Neural crest cell (in vitro differentiated cells): ENCODE measurements at places on chromosomes 3 and 15.
A peak's percentile ranks its signal among the peaks of the same experiment; 100 is the strongest.

DNA sequence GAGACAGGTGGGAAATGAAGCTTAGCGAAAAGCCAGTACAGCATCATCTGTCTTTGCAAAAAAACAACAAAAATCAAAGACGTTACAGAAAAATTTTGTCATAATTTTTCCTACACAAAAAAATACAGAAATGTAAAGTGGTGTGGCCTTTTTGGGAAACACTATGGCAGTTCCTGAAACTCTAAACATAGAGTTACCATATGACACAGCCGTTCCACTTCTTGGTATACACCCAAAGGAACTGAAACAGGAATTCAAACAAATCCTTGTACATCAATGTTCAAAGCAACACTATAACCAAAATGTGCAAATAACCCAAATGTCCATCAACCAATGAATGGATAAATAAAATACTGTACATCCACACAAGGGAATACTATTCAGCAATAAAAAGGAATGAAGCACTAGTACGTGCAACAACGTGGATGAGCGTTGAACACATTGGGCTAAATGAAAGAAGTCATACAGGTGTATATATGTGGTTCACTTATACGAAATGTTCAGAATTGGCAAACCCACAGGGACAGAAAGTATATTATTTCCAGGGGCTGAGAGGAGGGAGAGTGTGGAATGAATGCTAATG is 46.8 kb downstream of the GLB1 start:
- DNase-seq: no peak

DNA sequence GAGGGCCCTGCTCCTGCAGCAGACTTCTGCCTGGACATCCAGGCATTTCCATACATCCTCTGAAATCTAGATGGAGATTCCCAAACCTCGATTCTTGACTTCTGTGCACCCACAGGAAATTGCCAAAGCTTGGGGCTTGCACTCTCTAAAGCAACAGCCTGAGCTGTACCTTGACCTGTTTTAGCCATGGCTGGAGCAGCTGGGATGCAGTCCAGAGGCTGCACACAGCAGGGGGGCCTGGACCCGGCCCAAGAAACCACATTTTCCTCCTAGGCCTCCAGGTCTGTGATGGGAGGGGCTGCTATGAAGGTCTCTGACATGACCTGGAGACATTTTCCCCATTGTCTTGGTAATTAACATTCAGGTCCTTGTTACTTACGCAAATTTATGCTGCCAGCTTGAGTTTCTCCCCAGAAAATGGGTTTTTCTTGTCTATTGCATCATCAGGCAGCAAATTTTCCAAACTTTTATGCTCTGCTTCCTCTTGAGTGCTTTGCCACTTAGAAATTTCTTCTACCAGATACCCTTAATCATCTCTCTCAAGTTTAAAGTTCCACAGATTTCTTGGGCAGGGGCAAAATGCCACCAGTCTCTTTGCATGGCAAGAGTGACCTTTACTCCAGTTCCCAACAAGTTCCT is 11.8 kb upstream of the MYO5A start:
- no peak for DNase-seq

GRCh38 chr3:149487598-149488197 is 13.2 kb downstream of the TM4SF4 start:
- peak; percentile 20 for DNase-seq

DNA sequence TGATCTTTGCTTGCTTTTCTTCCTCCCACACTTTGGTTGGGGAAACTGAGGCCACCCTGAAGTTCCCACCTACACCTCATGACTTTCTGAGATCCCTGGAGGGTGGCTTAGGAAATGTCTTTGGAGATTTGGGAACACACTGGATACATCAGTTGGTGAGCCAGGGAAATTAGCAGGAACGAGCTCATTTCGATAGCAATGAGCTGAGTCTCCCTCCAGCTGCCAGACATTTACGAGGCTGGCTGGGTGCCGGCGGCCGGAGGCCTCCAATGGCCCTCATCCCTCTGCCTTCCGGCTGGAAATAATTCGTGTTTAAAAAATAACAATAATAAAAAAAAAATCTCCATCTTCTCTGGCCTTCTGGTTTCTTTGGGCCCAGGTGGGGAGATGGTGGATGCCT is 38.8 kb downstream of the SMAD6 start:
- no peak for DNase-seq

GRCh38 chr3:65864357-65864904 is 174.3 kb downstream of the MAGI1 start:
- no peak for DNase-seq

- no peak for DNase-seq
Measured at GRCh38 chr3:67415511-67415910, 238.9 kb downstream of the SUCLG2 start.

DNA sequence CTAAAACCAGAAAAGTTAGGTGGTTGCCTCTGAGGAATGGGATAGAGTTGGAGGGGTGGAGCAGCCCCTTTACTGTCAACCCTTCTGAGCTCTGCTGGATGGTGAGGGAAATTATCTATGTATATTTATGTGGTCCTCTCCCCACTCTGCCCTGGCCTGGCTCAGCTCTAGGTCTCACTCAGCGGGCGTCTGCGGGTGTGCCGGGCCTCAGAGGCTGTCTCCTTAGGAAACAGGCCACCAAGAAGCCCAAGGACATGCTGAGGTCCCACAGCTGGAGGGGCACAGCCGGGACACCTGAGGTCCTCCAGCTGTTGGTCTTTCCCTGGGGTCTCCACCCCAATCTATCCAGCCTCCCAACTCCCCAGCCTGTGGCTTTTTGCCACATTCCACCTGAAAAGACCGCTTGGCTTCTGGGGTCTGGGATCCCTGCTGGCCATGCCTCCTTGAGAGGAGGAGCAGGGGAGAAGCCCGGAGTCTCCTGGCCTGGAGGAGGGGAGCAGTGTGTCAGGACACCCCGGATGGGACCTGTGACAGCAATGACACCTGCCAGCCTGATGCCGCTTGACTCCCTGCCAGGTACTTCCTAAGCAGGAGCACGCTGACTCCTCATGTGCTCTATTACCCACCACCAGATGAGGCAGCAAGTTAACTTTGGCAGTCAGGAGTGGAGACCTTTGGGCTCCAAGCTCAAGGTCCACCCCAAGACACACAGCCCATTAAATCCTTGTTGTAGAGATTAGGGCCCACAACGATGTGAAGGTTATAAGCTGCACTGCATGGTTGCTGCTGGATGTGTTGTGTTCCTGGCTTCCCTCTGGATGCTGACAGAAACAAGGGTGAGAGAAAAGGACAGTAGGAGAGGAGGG is at the start of gene SLC28A1:
Gene SLC28A1 (plus strand): TSS at position 747 of the 866 bp plus-strand sequence. CDS start 3,099 bp downstream, outside the sequence.
- DNase-seq: no peak

DNA sequence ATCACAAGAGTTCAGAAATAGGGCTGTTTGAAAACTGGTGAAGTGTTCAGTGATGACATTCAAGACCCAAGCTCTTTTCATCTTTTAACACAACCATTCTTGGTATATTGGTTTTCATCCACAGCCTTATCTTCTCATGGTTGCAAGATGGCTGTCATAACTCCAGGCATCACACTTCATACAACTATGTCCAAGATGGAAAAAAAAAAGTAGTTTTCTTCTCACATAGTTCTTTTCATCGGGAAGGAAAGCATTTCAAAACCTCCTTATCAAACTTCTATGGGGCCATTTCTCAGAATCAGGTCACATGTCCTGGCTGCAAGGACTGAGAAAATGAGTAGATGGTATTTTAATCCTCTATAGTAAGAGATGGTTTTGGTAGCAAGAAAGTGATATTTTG is 21.1 kb upstream of the MFSD1 start:
- no peak for DNase-seq

GRCh38 chr3:38731522-38731921 is 82.0 kb upstream of the SCN5A start:
- no peak for DNase-seq

DNA sequence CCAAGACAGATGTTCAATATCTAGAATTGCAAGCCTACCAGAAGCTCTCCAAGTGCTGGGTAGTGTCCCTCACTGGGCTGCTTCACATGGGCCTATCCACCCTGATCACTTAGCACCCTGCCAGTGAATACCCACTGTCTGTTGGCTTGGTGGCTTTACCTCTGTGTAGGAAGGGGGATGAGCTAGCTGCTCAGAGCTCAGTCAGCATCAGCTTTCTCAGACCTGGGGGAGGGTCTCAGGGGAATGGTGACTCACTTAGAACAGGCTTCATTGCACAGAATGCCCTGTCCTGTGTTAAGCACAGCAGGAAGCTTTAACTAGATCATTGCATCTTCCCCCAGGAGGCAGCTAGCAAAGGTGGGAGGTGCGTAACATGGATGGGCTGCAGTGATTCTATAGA is 209.8 kb downstream of the PDCD6IP start:
- no peak for DNase-seq

GRCh38 chr3:177820683-177821316 is 623.5 kb upstream of the TBL1XR1 start:
- DNase-seq: no peak

GRCh38 chr15:39445931-39446330 is 134.9 kb upstream of the THBS1 start:
- DNase-seq: no peak

DNA sequence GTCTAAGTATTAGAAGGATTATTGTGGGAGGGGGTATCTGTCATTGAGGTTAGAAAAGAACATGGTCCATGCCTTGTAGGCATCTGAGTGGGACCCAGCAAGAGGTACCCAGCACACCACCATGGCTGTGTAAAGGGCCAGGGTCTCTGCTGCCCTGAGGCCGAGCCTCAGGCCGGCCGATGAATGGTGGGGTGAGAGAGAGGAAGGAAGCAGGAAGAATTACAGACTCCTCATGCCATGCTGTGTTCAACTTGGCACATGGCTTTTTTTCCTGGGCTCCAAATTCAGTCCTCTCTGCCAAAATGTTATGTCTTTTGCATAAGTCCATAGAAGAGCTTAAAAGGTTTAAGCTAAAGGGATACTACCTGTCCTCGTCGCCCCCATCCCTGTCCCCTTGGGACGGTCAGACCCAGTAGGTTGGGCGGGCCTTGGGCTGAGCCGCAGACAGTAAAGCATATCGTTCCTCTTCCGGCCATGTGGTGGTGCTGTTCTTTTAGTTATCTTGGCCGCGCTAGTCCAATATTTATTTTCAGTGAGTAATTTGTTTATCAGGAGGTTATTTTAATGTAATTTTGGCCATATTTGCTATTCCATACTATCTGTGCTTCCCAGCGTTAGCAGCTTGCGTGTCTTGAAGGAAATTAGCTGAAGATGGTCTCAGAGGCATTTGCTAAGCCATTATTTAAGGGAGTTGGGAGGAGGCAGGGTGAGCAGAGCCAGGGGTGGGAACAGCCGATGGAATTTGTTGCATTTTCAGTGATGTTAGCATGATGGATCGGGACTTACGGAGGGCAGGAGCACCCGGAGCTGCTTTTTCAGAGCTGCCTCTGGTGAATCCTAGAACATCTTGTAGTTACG is 152.4 kb downstream of the AGBL1 start:
- DNase-seq: peak; percentile 41

DNA sequence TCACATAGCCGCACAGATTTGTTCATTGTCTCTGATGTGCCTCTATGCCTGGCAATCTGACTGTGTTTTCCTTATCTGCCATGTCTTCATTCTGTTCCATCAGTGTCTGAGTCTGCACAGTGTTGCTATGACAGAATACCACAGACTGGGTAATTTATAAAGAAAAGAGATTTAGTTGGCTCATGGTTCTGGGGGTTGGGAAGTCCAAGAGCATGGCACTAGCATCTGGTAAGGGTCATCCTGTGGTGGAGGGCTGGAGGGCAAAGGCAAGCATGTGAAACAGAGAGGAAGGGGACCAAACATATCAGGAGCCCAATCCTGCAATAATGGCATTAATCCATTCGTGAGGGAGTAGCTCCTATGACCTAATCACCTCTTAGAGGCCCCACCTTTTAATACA is 11.9 kb upstream of the HCN4 start:
- no peak for DNase-seq

DNA sequence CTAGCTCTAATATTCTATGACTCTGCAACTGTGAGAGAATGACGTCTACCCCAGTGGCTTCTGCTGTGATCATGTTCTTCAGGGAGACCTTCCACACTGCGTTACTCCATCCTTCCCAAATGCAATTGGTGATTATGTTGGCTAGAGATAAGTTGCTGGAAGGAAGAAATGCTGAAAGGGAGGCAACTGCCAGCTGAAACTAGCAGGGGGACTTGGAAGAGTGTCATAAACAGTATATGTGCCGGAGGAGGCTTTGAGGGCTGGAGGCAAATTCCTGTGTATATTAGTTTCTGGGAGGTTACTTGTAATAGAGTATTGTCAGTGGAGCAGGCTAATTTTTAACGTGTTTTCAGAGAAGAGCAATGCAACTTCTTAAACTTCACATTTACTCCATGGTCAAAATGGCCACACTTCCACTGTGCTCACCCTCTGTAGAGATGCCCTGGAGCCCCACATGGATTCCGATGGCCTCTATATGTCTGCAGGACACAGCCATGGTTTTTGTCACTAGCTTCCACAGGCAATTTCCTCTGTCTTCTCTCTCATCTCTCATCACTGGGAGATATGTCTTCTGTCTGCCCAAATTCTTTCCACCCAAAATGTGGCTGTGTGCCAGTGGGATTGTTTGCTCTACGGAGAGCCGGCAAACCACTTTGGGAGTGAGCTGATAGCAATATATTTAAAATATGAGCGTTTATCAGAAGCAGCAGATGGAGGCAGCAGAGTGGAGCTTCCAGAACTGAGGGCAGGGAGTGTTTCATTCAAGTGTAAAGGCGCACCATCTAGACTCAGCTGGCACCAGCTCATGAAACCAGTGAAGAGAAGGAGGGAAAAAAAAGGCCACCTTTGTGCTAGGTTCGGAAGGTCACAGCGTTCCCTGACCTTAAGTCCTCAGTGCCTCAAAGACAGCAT is 13.3 kb upstream of the CD47 start:
- DNase-seq: peak; percentile 9

GRCh38 chr3:112814266-112814665 is 32.4 kb downstream of the CD200R1L start:
- DNase-seq: no peak

DNA sequence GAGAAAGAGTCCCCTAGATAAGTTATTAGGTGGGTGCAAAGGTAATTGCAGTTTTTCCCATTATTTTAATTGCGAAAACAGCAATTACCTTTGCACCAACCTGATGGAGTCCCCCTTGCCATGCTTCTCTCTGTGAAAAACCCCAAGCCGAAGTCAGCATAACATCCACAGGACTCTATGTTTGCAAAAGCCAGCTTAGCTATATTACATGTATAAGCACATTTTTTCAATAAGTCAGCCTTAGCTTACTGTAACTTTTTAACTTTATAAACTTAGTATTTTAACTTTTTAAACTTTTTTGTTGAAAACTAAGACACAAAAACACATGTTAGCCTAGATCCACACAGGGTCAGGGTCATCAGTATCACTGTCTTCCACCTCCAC is 21.4 kb upstream of the MUC20 start:
- no peak for DNase-seq

- no peak for DNase-seq
Measured at GRCh38 chr3:180414157-180414556, 187.8 kb upstream of the TTC14 start.

DNA sequence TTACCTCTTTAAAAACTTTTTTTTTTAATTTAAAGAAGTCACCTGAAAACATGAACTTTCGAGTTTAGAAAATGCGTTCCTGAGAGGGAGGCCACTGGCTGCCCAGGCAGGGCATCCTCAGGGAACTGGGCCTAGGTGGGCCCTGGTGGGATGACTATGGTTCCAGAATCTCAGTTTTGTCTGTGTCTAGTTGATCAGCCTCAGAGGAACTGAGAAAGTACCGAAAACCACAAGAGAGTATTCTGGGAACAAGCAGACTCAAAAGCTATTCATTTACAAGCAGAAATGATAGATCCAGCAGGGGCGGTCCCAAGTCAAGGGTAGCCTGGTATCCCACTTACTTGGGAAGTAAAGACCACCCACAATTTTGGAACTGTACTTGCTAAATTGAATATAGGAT is 10.5 kb downstream of the WWTR1 start:
- no peak for DNase-seq
